Glutamatergic neuron (in vitro differentiated cells): ENCODE measurements at places on chromosomes 6 and 20. TPM values are rescaled to one million over a fixed set of nuclear protein-coding genes. Genes with fewer than 3 reads are reported as not detected.

DNA sequence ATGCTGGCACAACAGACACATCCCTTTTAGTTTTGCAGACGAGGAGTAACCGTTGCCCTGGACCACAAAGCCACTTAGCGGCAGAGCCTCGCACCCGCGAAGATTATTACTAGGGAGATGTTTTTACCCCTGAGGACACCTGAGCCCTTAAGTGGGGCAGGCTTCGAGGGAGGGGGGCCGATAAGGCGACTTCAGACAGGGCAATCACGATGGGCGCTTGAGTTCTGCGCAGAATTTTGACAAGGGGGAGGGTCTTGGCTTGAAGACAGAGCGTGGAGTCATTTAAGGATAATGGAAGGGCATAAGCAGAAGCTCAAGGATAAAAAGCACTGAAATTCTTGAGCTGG is 650 bp upstream of the TTK start:
- H3K4me1 ChIP-seq, result peaks cover 8% of the 10 kb centered on the region
- H3K27me3 ChIP-seq, result no peaks in the 10 kb centered on the region
- H3K36me3 ChIP-seq, result no peaks in the 10 kb centered on the region
- peak overlapping the region; percentile 89 for H3K27ac ChIP-seq

GRCh38 chr20:63397946-63398450 is 36.8 kb upstream of the CHRNA4 start:
- DNase-seq, result no peak
- H3K36me3 ChIP-seq, result peaks cover 4% of the 10 kb centered on the region
- no peak overlapping the region for H3K4me3 ChIP-seq
- H3K4me1 ChIP-seq, result peaks cover 13% of the 10 kb centered on the region

DNA sequence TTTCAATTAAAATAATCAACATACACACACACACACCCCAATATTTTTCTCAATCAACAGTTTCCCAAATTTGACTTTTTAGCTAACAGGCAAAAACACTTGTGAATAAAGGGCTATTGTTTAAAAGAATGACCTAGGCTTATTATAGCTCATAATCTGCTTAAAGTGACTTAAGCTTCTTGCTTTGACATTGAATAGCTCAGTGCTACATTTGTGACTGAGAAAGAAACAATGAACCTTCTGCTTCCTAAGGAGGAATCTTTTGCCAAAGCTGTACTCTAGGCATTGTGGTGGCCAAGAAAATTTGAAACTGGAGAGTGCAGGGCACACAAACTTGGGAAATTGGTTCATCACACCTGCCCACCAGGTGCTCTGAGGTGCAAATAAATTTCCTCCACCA is 282.0 kb downstream of the SYNE1 start:
- no peak overlapping the region for H3K27ac ChIP-seq
- H3K4me1 ChIP-seq, result no peaks in the 10 kb centered on the region
- DNase-seq, result no peak
- no peak overlapping the region for H3K4me3 ChIP-seq
- no peaks in the 10 kb centered on the region for H3K36me3 ChIP-seq
- H3K27me3 ChIP-seq, result no peaks in the 10 kb centered on the region

- H3K27ac ChIP-seq, result no peak overlapping the region
- DNase-seq, result no peak
- no peak overlapping the region for H3K4me3 ChIP-seq
- peaks cover 7% of the 10 kb centered on the region for H3K4me1 ChIP-seq
- no peaks in the 10 kb centered on the region for H3K36me3 ChIP-seq
Measured at GRCh38 chr6:19380293-19380692, 456.9 kb upstream of the ID4 start.

The CFB gene
- total RNA-seq, result not detected
